ENCODE measurements at places on chromosomes 6 and 20.

GRCh38 chr6:136347847-136348246, 58.2 kb upstream of the BCLAF1 start:
- DNase-seq = no peak

DNA sequence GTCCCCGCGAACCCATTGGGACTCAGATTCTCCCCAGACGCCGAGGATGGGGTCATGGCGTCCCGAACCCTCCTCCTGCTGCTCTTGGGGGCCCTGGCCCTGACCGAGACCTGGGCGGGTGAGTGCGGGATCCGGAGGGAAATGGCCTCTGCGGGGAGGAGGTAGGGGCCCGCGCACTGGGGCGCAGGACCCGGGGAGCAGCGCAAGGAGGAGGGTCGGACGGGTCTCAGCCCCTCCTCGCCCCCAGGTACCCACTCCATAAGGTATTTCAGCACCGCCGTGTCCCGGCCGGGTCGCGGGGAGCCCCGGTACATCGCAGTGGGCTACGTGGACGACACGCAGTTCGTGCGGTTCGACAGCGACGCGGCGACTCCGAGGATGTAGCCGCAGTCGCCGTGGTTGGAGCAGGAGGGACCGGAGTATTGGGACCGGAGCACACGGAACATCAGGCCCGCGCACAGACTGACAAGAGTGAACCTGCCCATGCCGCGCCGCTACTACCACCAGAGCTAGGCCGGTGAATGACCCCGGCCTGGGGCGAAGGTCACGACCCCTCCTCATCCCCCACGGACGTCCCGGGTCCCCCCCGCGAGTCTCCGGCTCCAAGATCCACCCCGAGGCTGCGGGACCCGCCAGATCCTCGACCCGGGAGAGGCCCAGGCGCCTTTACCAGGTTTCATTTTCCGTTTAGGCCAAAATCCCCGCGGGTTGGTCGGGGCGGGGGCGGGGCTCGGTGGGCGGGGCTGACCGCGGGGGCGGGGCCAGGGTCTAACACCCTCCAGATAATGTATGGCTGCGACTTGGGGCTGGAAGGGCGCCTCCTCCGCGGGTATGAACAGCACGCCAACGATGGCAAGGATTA, 15.7 kb upstream of the HLA-A start:
- DNase-seq = peak; percentile 54

GRCh38 chr6:75693534-75693933, 55.5 kb upstream of the MYO6 start:
- DNase-seq = peak; percentile 22

- no peak for DNase-seq
These were observed 232.4 kb downstream of the DOK5 start for GRCh38 chr20:54707801-54708200.

GRCh38 chr6:33904747-33905065, 100.9 kb upstream of the MLN start:
- no peak for DNase-seq

GRCh38 chr6:139882234-139882633, 507.8 kb upstream of the CITED2 start:
- no peak for DNase-seq

GRCh38 chr20:31562241-31562640, 42.8 kb upstream of the ID1 start:
- DNase-seq = no peak

DNA sequence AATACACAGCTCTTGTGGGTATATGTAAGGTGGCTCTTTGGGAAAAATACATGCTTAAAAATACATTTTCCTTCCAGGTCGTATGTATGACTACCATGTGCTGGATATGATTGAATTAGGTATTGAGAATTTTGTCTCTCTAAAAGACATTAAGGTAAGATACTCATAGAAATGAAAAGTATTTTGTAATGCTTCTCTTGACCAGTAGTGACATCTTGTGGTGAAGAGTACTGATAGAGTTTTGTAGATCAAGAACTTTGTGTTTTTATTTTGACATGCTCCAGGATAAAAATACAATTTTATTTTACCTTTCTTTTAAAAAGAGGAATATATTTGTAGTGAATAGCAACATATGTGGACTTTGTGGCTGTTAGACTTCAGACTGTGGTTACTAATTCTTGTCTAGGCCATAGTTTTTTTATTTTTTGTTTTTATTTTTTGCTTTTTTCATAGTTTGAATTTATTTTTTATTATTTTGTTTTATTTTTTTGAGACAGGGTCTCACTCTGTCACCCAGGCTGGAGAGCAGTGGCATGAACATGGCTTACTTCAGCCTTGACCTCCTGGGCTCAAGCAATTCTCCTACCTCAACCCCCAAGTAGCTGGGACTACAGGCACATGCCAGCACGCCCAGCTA, 17.9 kb downstream of the RPF2 start:
- peak; percentile 56 for DNase-seq

GRCh38 chr6:3741477-3741871, 10.0 kb downstream of the PXDC1 start:
- DNase-seq = no peak

GRCh38 chr6:158769234-158769770, 49.9 kb downstream of the EZR start:
- no peak for DNase-seq

DNA sequence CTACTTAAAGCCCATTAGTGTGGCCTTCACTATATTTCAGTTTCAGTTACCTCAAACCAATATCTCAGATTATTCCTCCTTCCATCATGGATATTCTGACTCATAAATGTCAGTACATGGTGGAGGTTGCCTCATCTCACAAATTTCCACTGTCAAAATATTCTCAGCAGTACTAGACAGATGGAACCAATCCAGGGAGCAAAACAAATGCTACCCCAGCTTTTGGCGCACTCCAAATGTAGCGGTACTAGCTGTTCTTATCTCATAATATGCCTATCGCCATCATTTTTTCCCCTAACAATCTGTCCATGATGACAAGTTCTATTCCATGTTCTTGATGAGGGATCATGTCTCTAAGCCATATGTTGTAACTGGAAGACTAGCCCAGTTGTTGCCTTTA, 1026.1 kb downstream of the KIF16B start:
- no peak for DNase-seq

DNA sequence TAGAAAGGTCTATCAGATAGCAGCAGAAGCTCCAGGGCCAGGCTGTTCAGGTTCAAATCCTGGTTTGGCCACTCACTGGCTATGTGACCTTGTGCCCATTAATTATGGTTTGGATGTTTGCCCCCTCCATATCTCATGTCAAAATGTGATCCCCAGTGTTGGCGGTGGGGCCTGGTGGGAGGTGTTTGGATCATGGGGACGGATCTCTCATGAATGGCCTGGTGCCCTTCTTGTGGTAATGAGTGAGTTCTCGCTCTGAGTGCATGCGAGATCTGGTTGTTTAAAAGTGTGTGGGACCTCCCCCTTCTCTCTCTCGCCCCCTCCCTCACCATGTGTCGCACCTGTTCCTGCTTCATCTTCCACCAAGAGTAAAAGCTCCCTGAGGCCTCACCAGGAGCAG, 240.9 kb downstream of the LRFN2 start:
- DNase-seq = no peak

GRCh38 chr6:107656883-107657282, 167.0 kb downstream of the SOBP start:
- no peak for DNase-seq

DNA sequence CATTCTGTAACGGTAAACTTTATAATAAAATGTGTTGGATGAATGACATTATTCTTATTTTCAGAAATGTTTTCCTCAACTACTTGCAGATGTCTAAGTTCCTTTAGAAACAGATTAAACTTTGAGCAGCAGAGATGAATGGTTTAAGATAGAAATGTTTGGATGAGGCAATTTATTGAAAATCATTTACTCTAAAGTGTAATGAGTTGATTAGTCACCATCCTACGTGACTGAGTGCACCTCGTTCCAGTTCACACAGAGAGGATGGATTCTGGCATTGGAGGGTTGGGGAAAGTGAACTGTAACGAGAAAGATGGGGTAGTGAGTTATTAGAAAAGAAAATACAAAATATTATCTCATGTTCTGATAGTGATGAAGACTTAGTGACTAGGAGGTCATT, 28.7 kb downstream of the SMPDL3A start:
- DNase-seq = no peak

GRCh38 chr6:103675807-103676406, 1183.8 kb downstream of the HACE1 start:
- no peak for DNase-seq

GRCh38 chr6:103027271-103027931, 1633.9 kb downstream of the GRIK2 start:
- no peak for DNase-seq

DNA sequence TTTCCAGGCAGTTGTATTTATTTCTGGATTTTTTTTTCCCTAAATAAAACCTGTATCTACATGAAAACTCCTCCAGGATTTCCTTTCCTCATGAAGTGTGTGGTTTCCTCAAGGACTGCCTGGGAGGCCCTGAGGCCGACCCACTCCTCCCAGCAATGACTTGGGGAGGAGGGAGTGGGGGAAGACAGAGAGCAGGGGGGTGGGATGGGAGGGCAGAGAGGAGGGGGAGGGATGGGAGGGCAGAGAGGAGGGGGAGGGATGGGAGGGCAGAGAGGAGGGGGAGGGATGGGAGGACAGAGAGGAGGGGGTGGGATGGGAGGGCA, 161.8 kb upstream of the AGPAT4 start:
- peak; percentile 31 for DNase-seq

- DNase-seq = no peak
These were observed 31.2 kb upstream of the RALGAPA2 start for GRCh38 chr20:20743511-20744169.

- no peak for DNase-seq
These were observed 9.9 kb upstream of the NCR2 start for GRCh38 chr6:41325446-41326066.

GRCh38 chr6:111958534-111958933, 85.3 kb upstream of the FYN start:
- no peak for DNase-seq

DNA sequence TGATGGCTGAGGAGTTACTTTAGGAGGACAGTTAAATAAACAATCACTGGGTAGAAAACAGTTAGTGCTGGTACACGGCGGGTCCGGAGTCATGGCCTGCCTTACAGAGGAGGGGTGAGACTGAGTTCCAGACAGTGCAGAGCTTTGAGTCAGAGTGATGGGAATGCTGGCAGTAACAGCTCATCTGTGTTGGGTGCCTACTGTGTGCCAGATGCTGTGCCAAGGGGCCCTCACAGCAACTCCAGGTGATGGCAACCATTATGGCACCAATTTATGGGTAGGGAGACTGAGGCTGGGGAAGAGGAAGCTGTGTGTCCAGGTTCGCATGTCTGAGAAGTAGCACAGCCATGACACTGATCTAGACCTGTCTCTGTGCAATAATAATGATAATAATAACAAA, 132.6 kb downstream of the CEBPB start:
- peak; percentile 70 for DNase-seq

- DNase-seq = no peak
These were observed 203.8 kb downstream of the MYLK4 start for GRCh38 chr6:2546901-2547300.

DNA sequence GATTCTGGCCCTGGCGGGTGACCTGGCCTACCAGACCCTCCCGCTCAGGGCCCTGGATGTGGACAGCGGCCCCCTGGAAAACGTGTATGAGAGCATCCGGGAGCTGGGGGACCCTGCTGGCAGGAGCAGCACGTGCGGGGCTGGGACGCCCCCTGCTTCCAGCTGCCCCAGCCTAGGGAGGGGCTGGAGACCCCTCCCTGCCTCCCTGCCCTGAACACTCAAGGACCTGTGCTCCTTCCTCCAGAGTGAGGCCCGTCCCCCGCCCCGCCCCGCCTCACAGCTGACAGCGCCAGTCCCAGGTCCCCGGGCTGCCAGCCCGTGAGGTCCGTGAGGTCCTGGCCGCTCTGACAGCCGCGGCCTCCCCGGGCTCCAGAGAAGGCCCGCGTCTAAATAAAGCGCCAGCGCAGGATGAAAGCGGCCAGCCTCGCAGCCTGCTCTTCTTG, 868 bp upstream of the SLC2A4RG start:
- no peak for DNase-seq
